Left kidney (tissue), 8 donors: ENCODE measurements at places on chromosomes 5 and 9. TPM values are rescaled to one million over a fixed set of nuclear protein-coding genes. Genes with fewer than 3 reads are reported as not detected.

- DNase-seq, result no peak
These were observed 417.1 kb downstream of the HCN1 start for GRCh38 chr5:45279109-45279508.

LHX6 gene
- 3.5 TPM for polyA plus RNA-seq

DNA sequence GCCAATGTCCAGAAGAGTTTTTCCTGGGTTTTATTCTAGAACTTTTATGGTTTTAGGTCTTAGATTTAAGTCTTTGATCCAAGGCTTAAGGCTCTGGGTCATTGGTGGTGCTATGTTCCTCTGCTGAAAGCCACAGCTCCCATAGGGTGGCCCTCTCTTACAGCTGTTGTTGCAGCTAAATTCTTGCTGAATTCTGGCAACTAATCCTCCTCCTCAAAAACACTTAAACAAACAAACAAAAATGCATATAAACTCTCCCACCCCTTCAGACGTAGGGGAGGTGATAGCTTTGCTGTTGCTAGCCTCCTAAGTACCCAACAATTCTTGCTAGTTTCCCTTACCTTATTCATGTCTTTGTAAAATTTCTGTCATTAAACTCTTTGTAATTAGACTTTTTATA lies 30.2 kb downstream of the IQGAP2 start:
- DNase-seq, result no peak

DNA sequence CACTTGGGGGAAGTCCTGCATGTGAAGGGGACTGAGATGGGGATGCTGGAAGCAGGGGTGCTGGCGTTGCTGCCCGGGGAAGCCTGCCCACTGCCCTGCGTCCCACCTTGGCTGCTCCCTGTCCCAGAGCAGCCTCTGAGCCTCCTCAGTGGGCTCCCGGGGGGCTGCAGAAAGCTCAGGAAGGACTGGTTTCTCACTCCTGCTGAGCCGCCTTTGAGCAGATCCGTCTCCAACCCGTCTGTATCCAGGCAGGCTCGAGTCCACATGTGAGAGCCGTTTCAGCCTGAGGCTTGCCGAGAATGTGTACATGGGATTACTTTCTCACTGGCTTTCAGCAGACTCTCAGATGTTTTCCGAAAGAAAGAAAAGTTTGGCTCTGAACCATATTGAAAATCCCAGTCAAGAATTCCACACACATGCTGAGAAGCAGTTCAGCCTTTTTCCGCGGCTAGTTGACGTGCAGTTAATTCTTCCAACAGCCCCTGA lies 95.3 kb upstream of the COL5A1 start:
- DNase-seq, result no peak

DNA sequence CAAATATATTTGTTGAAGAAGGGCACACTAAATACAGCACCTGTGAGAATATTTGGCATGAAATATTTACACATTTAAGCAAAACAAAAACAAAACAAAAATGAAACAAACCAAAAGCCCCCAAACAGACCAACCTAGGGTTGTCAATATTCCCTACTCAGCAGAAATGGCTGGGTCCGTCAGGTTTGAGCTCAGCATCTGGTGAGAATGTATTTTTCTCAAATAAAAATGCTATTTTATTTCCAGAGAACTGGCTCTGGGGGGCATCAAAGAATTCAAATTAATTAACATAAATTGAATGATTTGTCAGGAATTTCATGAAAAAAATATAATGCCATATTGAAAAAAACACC lies 142.8 kb upstream of the COL5A1 start:
- no peak for DNase-seq

DNA sequence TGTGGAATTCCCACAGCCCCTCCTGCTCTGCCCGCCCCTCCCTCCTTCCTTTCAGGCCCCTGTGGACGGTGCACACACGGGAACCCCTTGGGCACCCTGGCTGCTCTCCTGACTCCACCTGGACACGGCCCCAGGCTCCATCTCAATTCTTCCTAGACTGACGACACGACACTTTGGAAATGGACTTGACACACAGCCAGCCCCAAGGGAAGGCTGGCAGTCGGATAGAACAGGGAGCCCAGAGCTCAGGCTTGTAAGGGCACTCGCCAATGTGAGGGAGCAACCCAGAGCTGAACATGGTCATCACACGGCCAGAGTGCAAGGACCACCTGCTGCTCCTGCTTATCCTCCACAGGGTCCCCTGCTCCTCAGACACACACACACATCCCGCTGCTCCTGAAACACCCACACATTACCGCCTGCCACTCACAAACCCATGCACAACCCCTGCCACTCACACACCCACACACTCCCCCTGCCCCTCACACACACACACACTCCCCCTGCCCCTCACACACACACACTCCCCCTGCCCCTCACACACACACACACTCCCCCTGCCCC lies 8.9 kb downstream of the SLC9A3 start:
- DNase-seq, result no peak

GLT6D1 gene
- not detected for polyA plus RNA-seq

SLC22A4 gene
- 7.6 TPM for polyA plus RNA-seq

DNA sequence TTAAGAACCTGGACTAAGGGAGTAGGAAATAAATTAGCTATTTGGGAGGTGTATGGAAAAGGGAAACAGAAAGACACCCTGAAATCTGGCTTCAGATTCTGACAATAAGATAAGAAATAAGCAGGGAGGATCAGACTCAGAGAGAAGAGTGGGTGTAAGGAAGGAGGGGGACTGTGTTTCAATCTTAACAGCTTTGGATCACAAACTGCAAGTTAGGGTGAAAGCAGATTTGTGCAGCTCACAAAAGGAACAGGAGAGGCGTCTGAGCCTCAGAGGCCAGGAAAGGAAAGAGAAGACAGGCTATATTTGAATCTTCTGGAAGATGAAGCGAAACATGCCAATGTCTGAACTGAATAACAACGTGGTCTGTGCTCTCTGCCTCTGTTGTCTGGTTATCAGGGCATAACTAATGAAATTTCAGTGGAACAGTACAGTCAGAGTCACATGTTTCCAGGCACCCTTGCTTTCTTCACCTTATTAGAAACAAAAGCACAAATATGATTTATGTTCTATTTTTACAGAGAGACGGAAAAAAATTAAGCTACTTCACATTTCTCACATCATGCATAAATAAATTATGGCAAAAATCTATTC lies 26.6 kb downstream of the SGTB start:
- no peak for DNase-seq

DNA sequence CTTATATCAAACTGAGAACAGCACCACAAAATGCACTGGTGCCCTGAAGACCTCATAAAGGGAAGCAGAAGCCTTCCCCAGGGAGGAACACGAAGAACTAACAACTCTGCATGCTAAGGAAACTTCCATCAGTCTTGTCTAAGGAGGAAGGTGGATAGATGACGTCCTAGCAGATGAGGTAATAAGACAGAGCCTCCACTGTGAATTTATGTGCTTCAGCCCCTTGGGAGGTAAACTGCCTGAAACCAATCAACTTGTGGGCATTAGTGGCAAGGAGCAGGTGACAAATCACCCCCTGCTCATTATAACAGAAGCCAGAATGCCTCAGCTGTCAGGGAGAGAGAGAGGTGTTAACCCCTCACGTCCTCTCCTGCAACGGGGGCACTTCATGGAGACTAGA lies 48.9 kb upstream of the SPIN1 start:
- DNase-seq, result peak; percentile 18

- DNase-seq, result no peak
These were observed 37.1 kb upstream of the PALM2AKAP2 start for GRCh38 chr9:109742776-109743348.

GABRB2 gene
- 2.5 TPM for polyA plus RNA-seq
